ENCODE measurements at places on chromosomes 7 and 10.
A peak's percentile ranks its signal among the peaks of the same experiment; 100 is the strongest.

GRCh38 chr7:55022002-55022985 is 3.5 kb downstream of the EGFR start:
- no peak for DNase-seq

DNA sequence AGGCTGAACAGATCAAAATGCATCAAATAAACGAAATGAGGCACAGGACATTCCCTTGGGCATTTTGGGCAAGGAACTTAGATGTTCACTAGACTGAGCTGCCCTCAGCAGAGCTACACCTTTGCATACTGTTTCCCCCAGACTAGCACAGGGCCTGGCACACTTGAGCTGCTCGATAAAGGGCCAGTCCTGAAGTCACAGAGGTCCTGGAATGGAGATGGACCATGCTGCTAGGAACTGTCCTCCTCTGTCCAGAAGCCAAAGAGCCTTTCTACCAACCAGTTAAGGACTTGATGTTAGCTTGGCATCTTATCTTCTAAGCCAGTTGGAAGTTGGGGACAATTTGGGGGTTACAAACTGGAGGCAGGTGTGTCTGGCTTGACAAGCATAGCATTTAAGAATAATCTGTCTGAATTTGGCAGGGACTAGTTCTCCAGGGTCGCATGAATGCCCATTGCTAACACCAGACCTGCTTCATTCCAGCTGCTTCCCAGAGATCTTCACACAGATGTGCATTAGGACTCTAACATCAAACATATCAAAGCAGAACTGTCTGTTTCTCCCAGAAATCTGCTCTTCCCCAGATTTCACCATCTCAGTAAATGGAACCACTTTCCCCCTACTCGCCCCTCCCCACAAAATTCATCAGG is 152.2 kb upstream of the PDE1C start:
- DNase-seq: no peak

- DNase-seq: no peak
These were observed 33.5 kb upstream of the SFRP5 start for GRCh38 chr10:97805096-97805884.

DNA sequence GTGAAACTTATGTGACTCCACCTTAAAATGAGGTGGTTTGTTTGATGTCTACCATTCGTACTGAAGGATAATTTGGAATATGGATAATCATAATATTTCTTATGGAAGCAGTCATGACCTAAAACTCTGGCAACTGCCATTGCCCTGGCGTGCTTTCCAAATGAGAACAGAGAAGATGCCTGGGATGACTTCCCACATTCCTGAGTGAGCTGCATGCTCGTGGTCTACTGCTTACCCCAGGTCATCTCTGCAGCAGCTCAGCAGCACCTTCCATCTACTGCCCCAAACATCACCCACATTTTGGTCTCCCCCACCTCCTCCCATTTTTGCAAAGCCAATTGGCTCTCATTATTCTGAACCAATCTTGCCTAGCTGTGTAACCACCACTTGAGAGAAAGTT is 40.1 kb downstream of the LYZL1 start:
- DNase-seq: peak; percentile 41

- DNase-seq: no peak
These were observed 158.9 kb downstream of the TCF7L2 start for GRCh38 chr10:113108948-113109347.

GRCh38 chr7:30906515-30907240 is 5.0 kb upstream of the AQP1 start:
- no peak for DNase-seq

GRCh38 chr7:131109011-131109758 is 218.5 kb upstream of the MKLN1 start:
- no peak for DNase-seq

GRCh38 chr10:79355420-79356017 is 8.2 kb downstream of the PPIF start:
- no peak for DNase-seq

- no peak for DNase-seq
These were observed 405.5 kb downstream of the ANKRD7 start for GRCh38 chr7:118629898-118630438.

DNA sequence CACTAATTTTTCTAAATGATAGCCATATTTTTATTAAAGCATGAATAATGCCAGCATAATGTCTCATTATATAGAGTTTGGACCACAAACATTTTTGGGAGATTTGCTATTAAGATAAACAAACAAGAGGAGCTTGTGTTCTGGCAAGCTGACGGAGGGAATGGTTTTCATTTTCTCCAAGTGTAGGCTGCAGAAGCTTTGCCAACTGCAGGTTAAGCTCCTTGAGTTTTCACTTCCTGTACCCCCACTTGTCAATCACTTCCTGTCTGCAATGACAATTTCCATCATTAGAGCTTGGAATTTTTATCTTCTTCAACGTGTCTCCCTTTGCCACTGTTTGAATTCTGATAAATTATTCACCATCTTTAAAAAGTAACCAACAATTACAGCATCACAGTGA is 13.4 kb downstream of the EBF3 start:
- no peak for DNase-seq

DNA sequence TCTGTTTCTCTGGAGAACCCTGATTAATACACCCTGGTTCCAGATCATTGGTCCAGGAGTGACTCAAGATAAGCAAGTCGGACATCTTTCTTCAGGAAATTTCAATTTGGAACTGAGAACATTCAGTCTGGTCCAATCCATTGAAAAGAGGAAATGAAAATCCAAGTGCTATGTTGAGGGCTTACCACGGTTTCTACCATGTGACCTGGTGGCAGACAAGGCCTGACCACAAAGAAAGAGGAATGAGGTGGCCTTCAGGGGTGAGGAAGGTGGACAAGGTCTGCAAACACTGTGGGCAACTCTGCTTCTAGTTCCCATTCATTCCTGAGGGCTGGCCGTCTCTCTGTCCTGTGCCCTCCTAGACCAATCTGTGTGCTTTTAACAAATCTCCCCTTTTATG is 149.2 kb upstream of the GHITM start:
- DNase-seq: no peak

- no peak for DNase-seq
These were observed 973.5 kb downstream of the ANKRD7 start for GRCh38 chr7:119197877-119198527.

- no peak for DNase-seq
These were observed 114.1 kb upstream of the IGFBP3 start for GRCh38 chr7:46035166-46035565.

- no peak for DNase-seq
These were observed 457 bp downstream of the NSUN5 start for GRCh38 chr7:73308074-73308664.

GRCh38 chr7:24483804-24484203 is 89.4 kb upstream of the PALS2 start:
- DNase-seq: no peak

DNA sequence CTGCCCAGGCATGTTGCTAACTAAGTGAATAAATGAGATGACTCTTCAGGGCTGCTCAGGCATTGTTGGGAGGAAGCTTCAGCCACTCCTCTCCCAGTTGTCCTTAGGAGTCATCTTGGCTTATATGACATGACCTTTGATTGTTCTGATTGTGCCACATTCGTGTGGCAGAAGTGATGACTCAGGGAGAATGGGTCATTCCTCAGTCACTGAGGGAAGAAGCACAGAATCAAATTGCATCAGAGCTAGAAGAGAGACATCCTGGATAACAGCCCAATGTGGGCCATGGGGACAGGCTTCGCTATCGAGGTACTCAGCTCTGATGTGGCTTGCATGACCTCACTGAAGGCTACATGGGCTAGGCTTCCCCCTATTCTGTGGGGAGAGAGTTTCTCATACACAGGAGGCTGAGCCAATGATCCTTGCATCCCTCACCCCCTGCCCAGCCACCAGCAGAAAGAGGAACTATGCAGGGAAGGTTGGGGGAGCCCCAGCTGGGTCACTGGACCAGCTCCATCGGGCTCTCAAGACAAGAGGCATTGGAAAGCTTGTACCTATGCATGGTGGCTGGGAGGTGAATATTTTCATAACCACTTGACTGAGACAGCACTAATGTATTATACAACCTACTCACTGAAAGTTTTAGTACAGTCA is 6.0 kb upstream of the HMX3 start:
- no peak for DNase-seq

GRCh38 chr7:88396295-88396947 is 89.7 kb upstream of the STEAP4 start:
- no peak for DNase-seq

DNA sequence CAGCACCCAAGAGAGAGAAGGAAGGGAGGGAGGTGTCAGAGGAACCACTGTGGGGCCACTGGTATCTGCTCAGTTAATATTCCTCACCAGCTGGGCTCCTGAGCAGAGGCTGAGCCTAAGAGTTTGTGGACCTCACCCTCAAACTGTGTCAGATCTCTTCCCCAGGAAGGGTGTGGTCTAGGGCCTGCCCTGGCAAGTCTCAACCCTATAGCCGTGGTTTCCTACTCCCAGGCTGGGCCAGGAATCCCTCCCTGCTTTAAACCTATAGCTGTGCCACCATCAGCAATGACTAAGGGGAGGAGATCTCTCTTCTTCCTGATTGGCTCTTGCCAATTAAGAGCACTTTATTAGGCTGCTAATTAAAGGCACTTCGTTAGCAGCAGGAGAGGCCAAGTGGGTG is 29.9 kb downstream of the POLL start:
- DNase-seq: no peak

GRCh38 chr10:129102906-129103693 is 363.9 kb upstream of the MGMT start:
- DNase-seq: no peak

DNA sequence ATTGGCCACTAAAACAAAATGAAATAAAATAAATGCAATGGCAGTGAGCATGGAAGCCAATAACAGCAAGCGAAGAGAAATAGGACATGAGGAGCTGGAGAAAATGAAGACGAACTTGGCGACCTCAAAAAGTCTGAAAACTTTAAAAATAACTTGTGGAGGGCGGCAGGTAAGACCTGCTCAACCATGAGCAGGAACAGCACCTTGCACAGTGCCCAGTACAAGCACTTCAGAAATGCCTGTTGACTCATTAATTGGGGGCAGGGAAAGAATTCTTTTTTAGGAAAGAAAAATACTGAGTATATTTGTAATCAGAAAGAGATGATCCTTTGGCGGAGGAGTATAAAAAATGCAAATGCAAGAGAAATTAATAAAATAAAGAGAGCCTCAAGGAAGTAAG is 78.0 kb downstream of the XPNPEP1 start:
- no peak for DNase-seq

DNA sequence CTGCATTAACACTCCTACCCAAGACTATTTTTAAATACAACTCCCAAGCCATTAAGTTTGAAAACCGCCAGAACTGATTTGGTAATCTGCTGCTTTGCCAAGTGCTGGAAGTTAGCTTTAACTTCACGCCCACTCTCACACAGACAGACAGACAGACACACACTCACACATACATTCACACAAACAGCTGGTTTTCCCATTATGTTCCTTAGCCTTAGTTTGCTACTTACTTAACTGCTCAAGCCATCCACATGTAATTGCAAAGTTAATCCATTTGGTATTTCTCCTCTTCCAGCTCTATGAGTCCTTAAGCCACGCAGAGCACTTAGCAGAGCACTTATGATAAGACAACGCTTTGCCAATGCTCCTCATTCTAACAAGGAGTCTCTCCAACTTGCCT is 8.3 kb downstream of the COBL start:
- DNase-seq: no peak

- no peak for DNase-seq
These were observed 18.5 kb downstream of the DIP2C start for GRCh38 chr10:670990-671389.

GRCh38 chr7:34058801-34059135 is 153.4 kb downstream of the BMPER start:
- DNase-seq: no peak

DNA sequence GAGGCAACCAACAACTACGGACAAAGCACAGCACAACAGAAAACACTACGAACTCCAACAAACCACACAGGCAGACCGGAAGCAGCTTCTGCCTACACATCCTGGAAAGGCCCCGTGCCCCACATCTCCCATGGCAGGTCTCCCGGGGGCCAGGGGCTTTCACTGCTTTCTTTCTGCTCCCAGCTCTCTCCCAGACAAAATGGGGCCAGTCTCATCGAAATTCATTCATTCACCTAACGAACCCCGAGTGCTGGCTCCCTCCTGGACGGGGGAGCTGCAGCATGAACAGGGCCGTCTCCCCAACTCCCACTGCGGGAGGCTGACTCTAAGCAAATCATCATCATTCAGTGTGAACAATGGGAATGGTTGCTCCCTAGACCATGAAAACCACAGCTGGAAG is 47.6 kb upstream of the NANOS1 start:
- DNase-seq: no peak

- no peak for DNase-seq
These were observed 739.4 kb upstream of the IGFBP3 start for GRCh38 chr7:46660402-46660980.

- DNase-seq: no peak
These were observed 6.5 kb upstream of the SNX10 start for GRCh38 chr7:26284995-26285632.

DNA sequence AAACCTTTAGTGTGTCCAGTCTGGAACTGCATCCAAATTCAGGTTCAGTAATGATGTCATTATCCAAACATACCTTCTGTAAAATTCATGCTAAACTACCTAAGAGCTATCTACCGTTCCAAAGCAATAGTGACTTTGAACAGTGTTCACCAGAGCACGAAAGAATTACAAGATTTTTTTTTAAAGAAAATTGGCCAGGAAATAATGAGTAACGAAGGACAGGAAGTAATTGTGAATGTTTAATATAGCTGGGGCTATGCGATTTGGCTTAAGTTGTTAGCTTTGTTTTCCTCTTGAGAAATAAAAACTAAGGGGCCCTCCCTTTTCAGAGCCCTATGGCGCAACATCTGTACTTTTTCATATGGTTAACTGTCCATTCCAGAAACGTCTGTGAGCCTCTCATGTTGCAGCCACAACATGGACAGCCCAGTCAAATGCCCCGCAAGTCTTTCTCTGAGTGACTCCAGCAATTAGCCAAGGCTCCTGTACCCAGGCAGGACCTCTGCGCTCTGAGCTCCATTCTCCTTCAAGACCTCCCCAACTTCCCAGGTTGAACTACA is 694 bp upstream of the FAS start:
- no peak for DNase-seq

DNA sequence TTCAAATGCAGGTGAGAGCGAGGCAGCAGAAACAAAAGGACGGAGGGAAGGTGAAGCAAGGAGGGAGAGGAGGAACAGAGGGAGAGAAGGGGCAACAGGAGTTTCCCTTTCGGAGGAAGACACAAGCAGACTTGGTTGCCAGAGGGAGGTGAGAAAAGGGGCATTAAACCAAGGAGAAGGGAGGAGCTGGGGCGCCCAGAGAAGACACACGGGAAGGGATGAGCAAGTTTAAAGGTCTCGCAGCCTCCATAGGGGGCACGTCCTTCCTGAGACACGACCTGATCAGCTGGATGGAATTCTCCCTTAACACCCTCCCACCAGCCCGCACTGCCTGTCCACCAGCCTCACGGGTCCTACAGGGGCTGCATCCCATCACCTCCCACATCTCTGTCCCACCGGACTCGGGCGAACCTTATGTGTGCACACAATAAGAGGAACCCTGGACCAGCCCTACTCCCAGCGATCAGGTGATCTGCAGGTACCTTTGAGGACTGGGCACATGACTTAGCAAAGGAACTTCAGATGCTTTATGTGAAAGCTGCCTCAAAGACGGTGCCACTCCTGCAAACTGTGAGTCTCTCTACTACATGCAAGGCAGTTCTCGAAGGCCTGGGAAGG is 251.2 kb downstream of the TNS3 start:
- no peak for DNase-seq

- no peak for DNase-seq
These were observed 46.4 kb downstream of the UNCX start for GRCh38 chr7:1279041-1279440.
